ENCODE measurements at places on chromosomes 5 and 9.

- no peak for DNase-seq
These were observed 48.5 kb upstream of the SNCAIP start for GRCh38 chr5:122263352-122264030.

DNA sequence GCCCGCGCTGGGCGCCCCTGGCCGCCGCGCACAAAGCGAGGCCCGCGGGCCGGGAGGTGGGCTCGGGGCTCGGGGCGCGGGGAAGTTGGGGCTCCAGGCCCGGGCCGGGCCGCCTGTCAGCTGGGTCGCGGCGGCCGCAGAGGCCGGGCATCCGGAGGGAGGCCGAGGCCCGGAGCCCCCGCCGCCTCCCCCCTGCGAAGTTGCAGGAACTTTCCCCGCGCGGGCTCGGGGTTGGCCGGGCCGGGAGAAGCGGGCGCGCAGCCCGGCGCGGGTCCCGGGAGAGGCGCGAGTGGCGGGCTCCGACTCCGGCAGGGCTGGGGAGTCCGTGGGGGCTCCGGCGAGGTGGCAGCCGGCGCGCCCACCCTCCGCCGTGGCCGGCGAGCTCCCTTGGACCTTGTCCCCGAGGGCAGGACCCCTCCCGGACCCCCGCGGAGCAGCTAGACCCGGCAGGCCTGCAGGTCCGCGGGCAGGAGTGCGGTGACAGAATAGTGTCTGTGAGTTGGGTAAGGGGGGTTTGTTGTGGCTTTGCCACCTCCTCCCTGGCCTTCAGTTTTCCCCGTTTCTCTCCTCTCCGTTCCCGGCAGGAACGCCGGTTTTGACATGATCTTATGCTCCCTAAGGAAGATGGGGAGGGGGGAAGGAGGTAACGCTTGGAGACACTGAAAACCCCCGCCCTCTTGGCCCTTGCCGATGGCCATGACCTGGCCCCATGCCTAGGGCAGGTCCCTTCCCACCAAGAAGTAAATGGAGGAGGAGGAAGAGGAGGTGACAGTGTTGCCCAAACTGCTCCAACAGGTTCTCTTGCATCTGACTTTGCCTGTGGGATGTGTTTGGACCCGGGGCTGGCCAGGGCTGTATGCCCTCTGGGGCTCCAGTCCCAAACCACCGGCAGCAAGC lies 942 bp downstream of the PHF2 start:
- DNase-seq = no peak

DNA sequence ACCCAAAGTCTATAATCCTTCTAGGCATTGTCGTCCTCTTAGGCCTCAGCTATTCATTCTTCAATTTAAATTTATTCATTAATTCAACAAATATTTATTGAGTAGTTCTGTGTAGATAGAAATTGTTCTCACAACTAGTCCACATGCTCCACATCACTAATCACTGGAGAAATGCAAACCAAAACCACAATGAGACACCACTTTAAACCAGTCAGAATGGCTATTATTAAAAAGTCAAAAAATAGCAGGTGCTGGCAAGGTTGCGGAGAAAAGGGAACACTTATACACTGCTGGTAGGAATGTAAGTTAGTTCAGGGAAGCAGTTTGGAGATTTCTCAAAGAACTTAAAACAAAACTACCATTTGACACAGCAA lies 51.1 kb upstream of the TNFSF15 start:
- DNase-seq = no peak

DNA sequence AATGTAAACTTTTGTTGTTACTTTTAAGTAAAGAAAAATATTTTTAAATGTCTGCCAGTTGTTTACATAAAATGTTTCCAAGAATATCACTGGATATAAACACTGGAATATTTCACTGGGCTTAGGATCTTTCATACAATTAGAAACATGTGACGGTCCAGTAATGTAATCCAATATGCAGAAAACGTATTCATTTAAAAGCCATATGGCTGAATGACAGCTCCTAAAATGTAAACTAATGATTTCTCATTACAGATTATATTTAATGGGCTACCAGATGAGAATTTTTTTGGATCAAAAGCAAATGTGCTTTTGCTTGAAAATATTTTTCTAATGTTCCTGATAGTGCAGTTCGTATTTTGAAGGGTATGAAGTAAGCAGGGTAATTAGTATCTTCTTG lies 124.3 kb downstream of the TTC39B start:
- DNase-seq = no peak

GRCh38 chr9:99472240-99472915 lies 250.3 kb downstream of the SEC61B start:
- no peak for DNase-seq

DNA sequence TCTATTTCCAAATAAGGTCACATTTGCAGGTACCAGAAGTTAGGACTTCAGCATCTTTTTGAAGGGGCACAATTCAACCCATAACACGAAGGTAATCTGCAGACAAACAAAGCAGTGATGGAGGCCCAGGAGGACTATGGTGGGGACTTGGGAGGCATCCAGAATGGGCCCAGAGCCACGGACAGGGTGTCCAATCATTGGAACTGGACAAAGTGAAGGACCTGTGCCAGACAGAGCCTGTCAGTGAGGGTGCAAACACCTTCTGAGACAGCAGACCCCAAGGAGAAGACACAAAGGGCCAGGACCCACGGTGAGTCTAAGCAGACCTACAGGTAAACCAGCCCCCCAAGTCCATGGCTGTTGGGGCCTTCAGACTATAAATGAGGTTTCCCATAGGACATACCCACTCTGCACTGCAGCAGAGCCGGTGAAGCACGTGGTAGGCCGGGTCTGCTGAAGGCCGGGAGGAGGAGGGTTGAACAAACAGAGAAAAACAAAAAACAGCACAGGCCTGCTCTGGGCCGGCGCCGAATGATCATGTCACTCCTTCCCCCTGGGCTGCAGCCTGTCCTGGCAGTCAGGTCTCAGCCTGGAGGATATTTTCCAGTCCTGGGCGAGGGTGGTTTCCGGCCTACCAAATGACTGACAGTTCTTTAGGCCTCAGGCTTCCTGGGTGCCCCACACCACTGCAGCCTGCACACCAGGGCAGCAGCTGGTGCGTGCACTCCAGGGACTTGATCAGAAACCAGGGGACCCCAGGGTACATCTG lies 84.4 kb downstream of the COL23A1 start:
- DNase-seq = no peak

- DNase-seq = no peak
These were observed 1246.0 kb upstream of the DMAC1 start for GRCh38 chr9:9045572-9045971.

DNA sequence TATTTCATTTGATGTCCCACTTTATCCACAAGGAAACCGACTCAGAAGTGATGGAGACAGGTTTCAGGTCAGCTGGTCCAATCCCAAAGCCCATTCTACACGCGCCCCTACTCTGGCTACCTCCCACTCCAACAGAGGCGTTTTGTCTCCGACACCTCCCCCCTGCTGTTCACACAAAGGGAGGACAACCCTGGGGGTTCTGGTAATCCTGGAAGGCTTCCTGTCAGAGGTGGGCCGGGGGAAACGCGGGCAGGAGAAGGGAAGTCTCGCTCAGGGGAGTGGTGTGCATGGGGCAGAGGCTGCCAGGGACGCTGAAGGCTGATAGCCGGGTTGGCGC lies 39.7 kb upstream of the GABRP start:
- DNase-seq = no peak

GRCh38 chr5:143054480-143054941 lies 284.3 kb downstream of the ARHGAP26 start:
- DNase-seq = no peak

DNA sequence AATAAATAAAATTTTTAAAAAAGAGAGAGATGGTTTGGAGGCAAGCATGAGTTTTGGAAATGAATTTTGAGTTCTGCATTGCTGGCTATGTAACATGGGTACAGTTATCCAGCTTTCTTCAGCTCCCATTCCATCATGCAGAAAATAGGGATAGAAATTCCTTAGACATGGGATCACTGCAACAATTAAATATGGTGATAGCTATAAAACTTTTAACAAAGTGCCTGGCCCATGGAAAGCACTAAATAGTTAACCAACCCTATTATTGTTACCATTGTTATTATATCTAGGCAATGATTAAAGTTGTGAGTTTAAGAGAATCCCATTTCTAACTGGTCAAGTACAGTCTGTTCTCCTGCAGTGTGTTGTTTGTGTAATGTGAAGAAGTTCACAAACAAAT lies 115.4 kb upstream of the GAS1 start:
- no peak for DNase-seq

DNA sequence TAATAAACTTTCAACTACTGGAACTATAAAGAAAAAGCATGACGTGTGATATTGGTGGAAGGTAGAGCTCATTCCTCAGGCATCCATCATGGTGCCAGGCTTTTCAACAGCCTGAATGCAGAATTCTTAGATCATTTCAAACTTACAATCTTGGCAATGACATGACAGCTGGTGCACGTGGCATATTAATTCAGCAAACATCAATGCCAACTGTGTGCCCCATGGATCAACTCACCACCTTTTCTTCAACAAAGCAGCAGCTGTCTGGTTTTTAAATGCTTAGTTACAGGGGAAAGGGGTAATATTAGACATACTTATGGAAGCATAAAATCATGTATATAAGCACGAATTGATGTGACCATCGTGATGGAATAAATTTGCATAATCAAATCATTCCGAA lies 56.0 kb upstream of the OR13F1 start:
- DNase-seq = no peak

GRCh38 chr5:37604290-37604689 lies 225.2 kb downstream of the WDR70 start:
- no peak for DNase-seq

- DNase-seq = peak; percentile 59
These were observed at the start of gene MGAT1 for GRCh38 chr5:180802325-180803180. MGAT1 (minus strand) TSS chr5:180802806; CDS start chr5:180792971, 9,835 bp downstream.

DNA sequence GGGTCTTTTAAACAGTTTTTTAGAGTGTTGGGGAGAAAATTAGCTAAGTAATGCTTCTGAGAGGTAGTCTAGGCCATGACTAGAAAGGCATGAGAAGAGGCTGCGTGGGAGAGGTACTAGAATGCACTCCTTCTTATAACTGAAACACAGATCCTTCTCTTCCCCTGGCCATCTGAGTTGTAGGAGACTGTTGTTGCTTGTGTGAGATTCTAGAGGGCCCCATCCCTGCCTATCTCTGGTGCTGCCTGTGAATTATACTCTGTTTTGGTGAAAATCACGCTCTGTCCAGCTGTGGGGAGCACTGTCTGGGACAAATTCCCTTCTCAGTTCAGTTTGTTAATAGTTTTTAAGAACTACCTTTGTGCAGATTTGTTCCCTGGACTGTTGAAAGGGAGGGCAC lies 37.5 kb downstream of the MAP1B start:
- no peak for DNase-seq

GRCh38 chr5:102277144-102277543 lies 18.9 kb downstream of the SLCO4C1 start:
- no peak for DNase-seq

- no peak for DNase-seq
These were observed 149.5 kb upstream of the LHFPL2 start for GRCh38 chr5:78797936-78798672.

DNA sequence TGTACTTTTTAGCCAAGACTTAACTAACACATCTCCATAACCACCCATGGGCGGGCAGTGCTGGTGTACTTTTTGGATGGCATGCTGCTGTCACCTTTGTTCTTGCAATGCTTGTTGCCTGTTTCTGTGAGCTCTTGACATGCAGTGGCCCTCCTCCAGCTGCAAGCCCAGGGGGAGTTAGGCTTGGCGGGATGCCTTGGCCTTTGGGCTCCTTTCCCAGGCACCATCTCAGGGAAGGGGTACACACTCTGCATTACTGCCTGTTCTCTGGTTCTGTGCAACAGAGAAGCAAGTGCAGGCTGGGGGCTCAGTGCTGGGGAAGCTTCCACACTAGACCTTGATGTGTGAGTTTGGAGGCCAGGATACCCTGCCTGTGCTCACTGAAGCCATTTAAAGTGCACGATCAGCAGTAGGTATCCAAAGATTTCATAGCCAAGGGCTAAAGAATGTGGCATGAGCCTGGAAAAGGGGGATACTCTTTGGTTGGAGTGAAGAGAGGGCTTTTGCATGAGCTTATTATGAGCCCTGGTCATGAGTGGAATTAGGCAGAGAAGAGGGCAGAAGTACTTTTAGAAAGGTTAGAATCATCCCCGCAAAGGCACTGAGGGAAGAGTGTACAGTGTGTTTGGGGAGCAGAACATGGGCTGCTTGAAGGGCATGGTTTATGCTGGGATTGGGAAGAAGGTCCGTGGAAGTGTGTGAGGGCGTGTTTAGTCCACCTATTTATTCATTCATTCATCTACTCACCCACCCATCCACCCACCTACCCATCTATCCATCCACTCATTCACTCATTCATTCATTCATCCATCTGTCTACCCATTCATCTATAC lies 22.5 kb downstream of the PSAT1 start:
- no peak for DNase-seq

- no peak for DNase-seq
These were observed 96.4 kb upstream of the SPOCK1 start for GRCh38 chr5:137595396-137596079.

DNA sequence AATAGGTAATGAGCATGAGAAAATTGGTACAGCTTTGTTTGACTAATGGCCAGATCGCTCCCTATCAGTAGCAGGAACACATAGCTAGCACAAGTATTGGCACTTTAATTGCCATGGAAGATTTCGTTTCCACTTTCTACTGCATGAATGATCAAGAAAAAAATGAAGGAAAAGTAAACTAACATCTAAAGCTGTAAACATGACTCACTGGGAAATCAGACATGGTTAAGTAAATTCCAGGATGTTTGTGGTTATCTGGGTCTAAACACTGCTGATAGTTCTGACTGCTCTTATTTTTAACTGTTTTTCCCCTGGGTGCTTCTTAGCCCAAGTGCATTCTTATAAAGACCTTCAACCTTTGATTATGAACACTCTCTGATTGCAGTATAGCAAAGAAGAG lies 388.9 kb downstream of the NR2F1-AS1 start:
- DNase-seq = no peak

- DNase-seq = no peak
These were observed 556.7 kb downstream of the LRRC70 start for GRCh38 chr5:63135291-63135690.

DNA sequence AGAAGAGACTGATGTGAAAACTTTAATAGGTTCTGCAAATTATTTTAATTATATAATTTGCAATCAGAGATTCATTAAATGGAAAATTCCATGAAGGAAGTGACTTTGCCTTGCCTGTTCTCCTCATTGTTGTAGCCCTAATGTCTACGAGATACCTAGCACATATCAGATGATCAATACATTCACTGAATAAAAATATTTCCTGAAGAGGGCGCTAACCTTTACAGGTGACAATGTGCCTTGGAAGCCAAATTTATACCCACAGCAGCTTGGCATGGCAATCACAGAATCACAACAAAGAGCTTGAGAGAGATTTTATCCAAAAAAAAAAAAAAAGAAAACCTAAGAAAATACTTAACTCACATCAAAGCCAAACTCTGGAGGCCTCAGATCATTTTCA lies 17.4 kb downstream of the HAUS6 start:
- DNase-seq = no peak

DNA sequence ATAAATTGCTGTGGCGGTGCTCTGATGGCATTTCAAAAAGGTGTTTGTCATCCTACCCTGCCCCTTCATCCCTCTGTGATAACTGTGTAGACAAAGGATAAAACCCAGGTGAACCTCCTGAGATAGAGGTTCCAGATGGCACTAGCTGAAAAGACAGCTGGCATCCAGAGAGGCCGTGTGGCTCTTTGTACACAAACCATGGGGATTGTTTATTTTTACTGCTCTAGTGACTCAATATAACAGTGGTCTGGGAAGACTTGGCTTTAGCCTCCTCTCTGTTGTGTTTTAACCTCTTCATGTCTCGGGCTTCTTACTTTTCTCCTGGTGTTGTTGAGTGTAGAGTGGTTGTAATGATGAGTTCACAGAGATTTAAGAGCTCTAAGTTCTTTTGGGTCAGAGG lies 48.8 kb downstream of the SH3GL2 start:
- no peak for DNase-seq

Measured in stimulated activated CD8-positive, alpha-beta memory T cell treated with anti-CD3 and anti-CD28 coated beads, Interleukin-2, amount 100 ng/mL, for 1 hour (primary cell).